Mammary microvascular endothelial cell (primary cell): ENCODE measurements at places on chromosomes 7 and 10. TPM values are rescaled to one million over a fixed set of nuclear protein-coding genes. Genes with fewer than 3 reads are reported as not detected.

The ZPBP gene
- not detected in 2 replicates for total RNA-seq

The CPA2 gene
- total RNA-seq = not detected in 2 replicates

The SYCE1 gene
- total RNA-seq = 0.15 and 1.00 TPM in 2 replicates

The IL6 gene
- 10.2 and 11.0 TPM in 2 replicates for total RNA-seq

The CALML5 gene
- total RNA-seq = not detected in 2 replicates

The STRIP2 gene
- 8.2 and 8.8 TPM in 2 replicates for total RNA-seq

The NRCAM gene
- 25.6 and 26.8 TPM in 2 replicates for total RNA-seq

The PTPN20 gene
- total RNA-seq = not detected in 2 replicates

The ZNF37A gene
- total RNA-seq = 4.9 and 13.6 TPM in 2 replicates

The PRKAG2 gene
- total RNA-seq = 50.9 and 53.5 TPM in 2 replicates

The TLX1 gene
- total RNA-seq = not detected in 2 replicates

The LOXL4 gene
- total RNA-seq = 9.1 and 9.3 TPM in 2 replicates
